ENCODE measurements at places on chromosomes 1 and 21.

- no peak for DNase-seq
These were observed 144.1 kb upstream of the C8B start for GRCh38 chr1:57109883-57110282.

DNA sequence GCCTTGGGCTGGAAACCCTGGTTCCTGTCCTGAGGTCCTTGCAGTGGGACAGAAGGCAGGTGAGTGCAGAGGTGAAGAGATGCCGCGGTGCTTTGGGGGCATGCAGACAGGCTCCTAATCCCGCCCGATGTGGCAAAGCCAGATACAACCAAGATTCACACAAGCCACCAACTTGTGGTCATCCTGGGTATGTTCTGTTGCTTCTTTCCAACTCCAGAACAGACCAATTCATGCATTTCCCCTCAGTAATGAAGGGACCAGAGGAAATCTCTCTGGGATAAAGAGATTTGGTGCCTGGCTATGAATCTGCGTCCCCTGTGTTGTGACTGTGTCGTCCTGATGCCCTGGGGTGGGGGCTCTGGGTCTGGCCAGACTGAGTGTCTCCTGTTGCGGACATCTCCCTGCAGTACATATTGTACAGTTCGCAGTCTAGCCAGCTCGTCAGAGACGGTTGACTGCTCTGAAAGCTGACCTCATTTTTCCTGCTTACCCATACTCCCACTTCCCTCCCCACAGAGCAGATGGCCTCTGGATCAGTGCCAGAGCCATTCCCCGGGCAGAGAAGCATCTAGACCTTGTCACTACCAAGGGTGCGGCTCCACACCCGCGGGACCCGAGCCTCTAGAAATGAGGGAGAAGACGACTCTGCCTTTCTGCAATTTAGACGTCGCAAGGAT, 216.3 kb downstream of the KIF26B start:
- DNase-seq, result no peak

DNA sequence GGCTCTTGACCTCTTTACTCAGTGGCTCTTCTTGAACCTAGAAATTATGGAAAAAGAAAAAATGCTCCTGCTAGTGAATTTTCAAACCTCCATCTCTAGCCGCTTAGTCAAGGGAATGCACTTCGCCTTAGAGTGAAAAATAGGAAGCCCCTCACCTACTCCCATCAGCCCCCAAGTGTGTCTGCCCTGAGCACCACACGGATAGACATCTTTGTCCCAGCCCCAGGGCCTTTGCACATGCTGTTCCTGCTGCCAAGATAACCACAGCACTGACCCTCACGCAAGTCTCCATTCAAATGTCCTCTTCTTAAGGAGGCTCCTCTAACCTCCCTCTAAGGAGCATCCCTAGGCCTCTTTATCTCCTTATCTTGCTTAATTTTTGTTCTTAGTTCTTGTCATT, 59.6 kb downstream of the FBXO2 start:
- DNase-seq, result no peak

DNA sequence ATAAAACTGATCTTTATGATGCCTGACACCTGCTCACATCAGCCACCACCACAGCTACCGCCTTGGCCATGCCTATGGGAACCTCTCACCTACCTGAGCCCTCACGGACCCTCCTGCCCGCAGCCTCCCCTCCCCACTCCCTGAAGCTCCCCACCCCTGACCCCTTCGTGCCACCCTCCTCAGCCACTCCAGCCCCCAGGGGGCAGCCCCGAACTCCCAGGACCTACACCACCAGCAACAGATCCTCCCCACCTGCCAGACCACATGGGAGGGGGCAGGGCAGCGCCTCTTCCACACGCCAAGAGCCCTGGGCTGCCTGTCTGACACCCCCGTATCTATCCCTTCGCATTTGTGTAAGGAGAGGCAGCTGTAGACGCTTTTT, 14.2 kb upstream of the ARHGEF16 start:
- DNase-seq, result no peak

DNA sequence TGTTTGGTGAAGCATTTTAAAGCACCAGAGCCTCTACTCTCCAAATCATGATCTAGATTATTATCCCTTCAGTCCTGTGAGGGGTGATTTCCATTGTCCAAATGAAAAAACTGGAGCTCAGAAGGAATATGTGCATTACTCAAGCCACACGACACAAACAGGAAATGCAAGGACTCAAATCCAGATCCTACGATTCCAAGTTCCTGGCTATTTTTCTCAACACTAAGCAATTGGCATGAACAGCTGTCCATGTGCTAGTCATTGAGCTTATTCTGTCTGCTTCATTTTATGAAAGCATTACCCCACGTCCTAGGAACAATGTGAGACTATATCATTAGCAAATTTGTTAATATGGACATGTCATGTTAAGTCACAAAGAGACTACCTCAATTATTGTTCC, 273.1 kb upstream of the LYPLAL1 start:
- DNase-seq, result no peak

DNA sequence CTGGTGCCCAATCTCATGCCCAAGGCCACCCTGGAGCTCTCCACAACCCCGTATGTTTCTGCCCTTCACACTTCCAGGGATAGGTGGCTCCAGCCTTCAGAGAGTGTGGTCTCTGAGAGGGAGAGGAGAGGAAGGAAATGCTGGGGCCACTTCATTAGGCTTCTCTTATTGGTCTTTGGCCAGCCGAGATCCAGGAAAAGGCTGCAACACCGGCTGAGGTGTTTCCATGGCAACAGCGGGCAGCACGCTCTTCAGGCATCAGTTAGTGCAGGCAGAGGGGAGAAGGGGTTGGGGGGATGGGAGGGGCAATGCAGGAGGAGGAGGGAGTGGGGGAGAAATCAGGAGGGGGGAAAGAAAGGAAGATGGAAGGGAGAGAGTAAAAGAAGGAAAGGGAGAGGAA, 275.1 kb upstream of the GJB5 start:
- no peak for DNase-seq
